ENCODE measurements at places on chromosomes 1 and 21.

DNA sequence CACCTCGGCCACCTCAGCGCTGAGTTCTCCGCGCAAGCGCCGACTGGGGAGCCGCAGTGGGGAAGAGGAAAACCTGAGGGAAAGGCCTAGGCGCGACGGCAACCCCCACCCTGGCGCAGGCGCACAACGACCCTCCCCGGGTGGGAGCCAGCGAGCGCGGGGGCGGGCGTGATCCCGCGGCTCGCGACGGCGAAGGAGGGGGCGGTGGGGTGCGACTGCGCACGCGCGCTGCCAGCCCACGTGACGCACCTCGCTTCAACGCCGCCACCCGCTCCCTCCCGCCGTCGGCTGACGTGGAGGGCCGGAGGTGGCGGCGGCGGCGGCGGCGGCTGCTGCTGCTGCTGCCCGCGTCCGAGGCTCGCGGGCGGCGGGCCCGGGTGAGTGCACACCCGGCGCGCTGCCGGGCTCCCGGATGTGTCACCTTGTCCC lies at the start of the genes PIGP and TTC3:
TSS of gene PIGP (minus strand) at position 84 of the 429 bp plus-strand sequence. CDS start 556 bp downstream, outside the sequence.
TSS of gene TTC3 (plus strand) at position 267 of the 429 bp plus-strand sequence. CDS start 14,004 bp downstream, outside the sequence.
- peak; percentile 94 for DNase-seq

DNA sequence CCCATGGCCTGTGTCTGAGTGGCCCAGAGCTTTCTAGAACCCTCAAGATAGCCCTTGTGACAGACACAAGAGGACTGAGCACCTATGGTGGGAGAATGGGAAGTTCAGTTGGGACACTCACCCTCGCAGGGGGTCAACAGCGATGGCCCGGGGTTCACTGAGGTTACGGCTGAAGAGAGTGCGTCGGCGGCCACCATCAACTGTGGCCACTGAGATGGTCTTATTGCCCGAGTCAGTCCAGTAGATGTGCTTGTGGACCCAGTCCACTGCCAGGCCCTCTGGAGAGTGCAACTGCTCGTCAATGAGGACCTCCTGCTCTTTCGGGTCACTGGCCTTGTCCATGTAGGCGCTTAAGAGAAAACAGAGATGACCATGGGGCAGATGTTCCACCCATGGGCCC lies 25.7 kb upstream of the MAGOH start:
- no peak for DNase-seq

DNA sequence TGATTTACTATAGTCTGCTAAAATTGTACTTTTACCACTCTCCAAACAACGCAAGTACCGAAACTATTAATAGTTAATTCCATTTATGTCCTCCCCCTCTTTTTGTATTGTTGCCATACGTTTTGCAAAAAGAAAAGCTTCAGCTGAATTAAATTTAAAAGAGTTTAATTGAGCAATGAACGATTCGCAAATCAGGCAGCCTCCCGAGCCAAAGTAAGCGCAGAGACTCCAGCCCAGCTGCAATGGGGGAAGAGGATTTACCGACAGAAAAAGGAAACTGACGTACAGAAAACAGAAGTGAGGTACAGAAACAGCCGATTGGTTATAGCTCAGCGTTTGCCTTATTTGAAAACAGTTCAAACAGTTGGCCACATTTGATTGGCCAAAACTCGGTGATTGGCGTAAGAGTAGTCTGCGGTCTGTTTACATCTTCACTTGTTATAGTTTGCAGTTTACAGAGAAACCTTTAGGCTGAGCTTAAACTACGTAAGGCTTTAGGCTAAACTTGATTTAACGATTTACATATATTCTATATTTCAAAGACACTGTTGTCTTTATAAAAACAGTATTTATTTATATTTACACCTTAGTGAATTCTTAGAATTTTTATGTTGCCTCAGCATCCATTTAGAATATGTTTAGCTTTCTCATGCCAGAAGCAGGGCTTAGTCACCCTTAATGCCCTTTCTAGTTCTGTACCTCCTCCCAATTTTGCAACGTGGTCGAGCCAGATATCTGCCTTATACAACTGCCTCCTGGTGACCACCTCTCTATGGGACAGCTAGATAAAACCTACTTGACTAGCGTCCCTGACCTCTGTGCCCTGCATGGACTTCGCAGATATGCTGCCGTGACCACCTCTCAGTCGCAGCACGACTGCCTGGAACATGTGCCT lies 23.8 kb downstream of the CR1 start:
- no peak for DNase-seq

DNA sequence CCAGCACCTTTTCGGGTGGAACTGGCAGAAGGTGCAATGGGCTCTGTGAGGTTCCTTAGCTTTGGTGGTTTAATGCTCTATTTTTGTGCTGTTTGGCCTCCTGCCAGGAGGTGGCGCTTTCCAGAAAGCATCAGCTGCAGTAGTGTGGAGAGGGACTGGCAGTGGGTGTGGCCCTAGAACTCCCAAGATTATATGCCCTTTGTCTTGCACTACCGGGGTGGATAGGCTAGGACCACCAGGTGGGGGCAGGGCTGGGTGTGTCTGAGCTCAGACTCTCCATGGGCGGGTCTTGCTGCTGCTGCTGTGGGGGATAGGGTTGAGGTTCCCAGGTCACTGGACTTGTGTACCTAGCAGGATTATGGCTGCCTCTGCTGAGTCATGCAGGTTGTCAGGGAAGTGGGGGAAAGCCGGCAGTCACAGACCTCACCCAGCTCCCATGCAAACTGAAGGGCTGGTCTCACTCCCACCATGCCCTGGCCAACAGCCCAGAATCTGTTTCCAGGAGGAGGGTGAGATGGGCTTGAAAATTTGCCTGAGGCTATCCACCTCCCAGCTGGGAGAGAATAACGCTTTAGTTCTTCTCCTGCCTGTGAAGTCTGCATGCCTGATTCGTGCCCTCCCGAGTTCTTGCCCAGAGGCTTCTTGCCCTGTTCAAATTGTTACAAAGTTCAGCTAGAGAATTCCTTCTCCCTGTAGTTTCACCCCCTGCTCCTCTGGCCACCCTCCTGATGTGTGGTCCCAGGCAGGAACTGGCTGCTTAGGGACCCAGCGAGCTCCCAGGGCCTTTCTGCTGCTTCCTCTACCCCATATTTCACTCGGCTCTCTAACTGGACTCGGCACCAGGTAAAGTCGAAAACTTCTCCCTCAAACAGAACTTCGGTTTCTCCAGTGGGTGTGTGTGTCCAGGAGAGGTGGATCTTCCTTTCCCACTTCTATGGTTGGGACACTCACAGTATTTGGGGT lies 76.5 kb upstream of the BTG3 start:
- DNase-seq = peak; percentile 48

DNA sequence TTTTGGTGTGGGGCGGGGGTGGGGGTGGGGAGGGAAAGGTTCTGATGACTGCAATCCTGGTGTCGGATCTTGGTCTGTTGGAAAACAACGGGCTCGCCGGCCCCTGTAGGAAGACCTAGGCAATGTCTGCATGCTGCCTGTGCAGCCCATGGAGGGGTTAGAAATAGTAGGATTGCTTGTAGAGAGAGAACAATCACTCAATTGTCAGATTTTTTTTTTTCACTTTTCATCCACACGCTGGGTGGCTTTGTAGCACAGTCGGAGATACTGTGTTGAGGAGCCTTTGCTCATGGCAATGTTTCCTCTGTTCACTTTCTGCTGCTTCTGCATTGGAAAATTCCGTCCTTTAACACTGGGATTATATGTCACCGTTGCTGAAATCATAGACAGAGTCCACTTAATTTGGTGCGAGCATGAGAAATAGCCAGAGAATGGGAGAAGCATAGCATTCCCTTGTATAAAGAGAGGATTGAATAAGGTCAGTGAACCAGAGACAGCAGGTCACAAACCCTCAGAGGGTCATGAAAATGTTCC lies 107.5 kb downstream of the MRPS6 start:
- no peak for DNase-seq

DNA sequence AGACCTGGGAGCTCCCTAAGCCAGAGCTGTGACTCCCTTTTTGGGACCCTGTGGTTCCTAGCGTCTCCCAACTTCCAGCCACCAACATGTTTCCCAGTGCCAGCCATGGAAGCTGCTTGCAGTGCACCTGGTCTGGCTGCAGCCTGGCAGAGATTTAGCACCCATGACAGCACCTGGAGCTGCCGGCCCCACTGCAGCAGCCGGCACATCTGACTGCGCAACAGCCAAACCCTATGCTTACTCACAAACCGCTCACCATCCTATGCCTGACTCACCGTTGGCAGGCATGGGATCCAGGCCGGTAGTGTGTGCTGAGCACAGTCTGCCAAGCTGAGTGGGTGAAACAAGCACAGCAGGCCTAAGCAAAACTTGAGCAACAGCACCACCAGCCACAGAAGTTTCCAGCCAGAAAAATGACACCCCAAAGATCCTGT lies 435.9 kb upstream of the PRMT6 start:
- no peak for DNase-seq

DNA sequence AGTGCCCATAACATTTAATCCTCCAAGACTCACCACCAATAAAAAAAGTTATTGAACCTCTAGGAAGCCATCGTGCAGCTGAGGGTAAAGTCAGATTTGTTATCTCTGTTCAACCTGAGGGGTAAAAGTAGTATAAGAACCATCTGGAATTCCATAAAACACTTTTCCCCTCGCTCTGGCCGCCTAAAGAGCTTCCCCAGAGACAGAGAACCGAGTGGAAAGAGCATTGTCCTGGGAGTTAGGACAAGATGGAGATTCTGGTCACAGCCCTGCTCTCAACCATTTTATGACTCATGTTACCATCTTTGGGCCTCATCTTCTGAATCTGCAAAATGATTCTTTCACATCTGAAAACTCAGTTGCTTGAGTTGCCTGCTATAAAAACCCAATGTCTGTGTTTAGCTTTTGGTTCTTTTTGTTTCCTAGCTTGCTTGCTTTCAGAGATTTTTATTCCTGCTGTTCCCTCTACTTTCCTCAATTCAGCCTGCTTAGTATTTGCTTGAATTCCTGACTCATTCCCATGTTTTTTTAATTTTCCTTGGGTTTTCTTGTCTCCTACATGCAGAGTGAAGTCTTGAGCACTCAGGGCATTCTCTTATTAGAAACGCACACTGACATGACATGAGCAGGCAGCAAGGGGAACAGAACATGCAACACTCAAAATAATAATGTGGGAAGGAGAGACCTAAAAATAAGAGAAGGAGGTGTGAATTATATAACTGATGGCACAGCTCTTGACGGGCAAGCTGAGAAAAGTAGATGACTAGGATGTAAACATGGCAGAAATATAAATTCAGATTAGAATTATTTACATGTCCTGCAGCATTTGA lies 1.7 kb downstream of the EPHX4 start:
- no peak for DNase-seq

All from activated CD8-positive, alpha-beta T cell treated with anti-CD3 and anti-CD28 coated beads, Interleukin-2, amount 10 ng/mL, durations not matched to agents 7 days and 5 days (primary cell).